Muscle of leg (tissue), 16 donors: ENCODE measurements at places on chromosomes 11 and 22. TPM values are rescaled to one million over a fixed set of nuclear protein-coding genes. Genes with fewer than 3 reads are reported as not detected.

- H3K4me1 ChIP-seq = peaks cover 33% of the 10 kb centered on the region
- H3K27me3 ChIP-seq = no peaks in the 10 kb centered on the region
- H3K27ac ChIP-seq = no peak overlapping the region
- H3K36me3 ChIP-seq = no peaks in the 10 kb centered on the region
- DNase-seq = no peak
Measured at GRCh38 chr11:78037825-78038620, 14.9 kb upstream of the KCTD14 start.

GRCh38 chr11:110447343-110447742, 17.6 kb downstream of the FDX1 start:
- no peak for DNase-seq
- H3K4me1 ChIP-seq = no peaks in the 10 kb centered on the region
- no peaks in the 10 kb centered on the region for H3K27me3 ChIP-seq
- no peak overlapping the region for H3K4me3 ChIP-seq
- peaks cover 5% of the 10 kb centered on the region for H3K36me3 ChIP-seq

GRCh38 chr11:72781313-72782080, 12.3 kb downstream of the STARD10 start:
- H3K27me3 ChIP-seq = peaks cover 13% of the 10 kb centered on the region
- peaks cover 4% of the 10 kb centered on the region for H3K36me3 ChIP-seq
- H3K27ac ChIP-seq = no peak overlapping the region
- peaks cover 35% of the 10 kb centered on the region for H3K4me1 ChIP-seq

DNA sequence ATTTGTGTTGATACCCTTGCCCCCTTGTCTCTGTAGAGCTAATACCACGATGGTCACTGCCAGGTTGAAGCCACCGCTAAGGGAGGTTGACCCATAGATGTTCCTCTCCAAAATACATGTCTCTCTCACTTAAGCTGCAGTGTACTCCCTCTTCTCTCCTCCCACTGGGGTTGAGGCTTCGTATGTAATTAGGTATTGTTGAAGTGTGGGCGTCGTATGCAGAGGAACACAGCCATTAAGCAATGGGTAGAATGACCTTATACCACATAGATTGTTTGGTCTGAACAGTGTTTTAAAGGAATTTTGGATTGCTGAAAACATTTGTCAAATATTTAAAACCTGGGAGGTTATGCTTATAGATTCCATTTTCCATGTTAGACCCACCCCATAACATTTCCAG, 71.9 kb downstream of the TRAF6 start:
- H3K36me3 ChIP-seq = peaks cover 12% of the 10 kb centered on the region
- no peaks in the 10 kb centered on the region for H3K27me3 ChIP-seq
- peaks cover 5% of the 10 kb centered on the region for H3K4me1 ChIP-seq
- no peak for DNase-seq
- no peak overlapping the region for H3K4me3 ChIP-seq

Gene OR52H1
- total RNA-seq = 0.22 TPM

- H3K36me3 ChIP-seq = no peaks in the 10 kb centered on the region
- H3K4me3 ChIP-seq = no peak overlapping the region
- peaks cover 2% of the 10 kb centered on the region for H3K27me3 ChIP-seq
- H3K4me1 ChIP-seq = no peaks in the 10 kb centered on the region
- DNase-seq = peak; percentile 85
- no peak overlapping the region for H3K27ac ChIP-seq
Measured at GRCh38 chr11:115324581-115325432, 179.4 kb downstream of the CADM1 start.
